ENCODE measurements at places on chromosomes 16 and 17. TPM values are rescaled to one million over a fixed set of nuclear protein-coding genes. Genes with fewer than 3 reads are reported as not detected.

- DNase-seq = peak; percentile 76
These were observed 33.9 kb downstream of the CYTH1 start for GRCh38 chr17:78748048-78748729.

DNA sequence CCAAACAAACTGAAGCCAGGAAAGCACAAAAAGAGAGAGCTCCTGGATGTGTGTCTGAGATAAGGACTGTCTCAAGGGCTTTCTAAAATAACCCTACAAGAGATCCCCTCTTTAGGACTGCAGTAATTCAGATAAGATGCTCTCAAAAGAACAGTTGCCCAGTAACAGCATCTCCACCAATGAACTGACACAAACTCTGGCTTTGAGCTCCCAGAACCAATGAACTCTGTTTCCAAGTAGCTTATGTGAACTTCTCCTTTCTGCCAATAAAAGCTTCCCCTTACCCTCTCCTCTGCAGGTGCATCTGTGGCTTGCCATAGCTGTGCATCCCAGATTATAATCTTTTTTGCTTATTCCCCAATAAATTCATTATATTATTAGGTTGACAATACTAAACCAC lies 421.5 kb downstream of the SLC39A11 start:
- DNase-seq = no peak

GRCh38 chr17:48100160-48100559 lies 1.1 kb downstream of the CBX1 start:
- DNase-seq = no peak

GRCh38 chr17:40284085-40284713 lies 3.5 kb upstream of the CDC6 start:
- no peak for DNase-seq

The GNGT2 gene
- total RNA-seq = 27.7 TPM

The ITGAX gene
- 6.6 TPM for total RNA-seq

The MMP2 gene
- total RNA-seq = not detected

The TP53TG3D gene
- total RNA-seq = 0.42 TPM

GRCh38 chr17:47694581-47695428 lies 844 bp downstream of the TBKBP1 start:
- peak; percentile 79 for DNase-seq

GRCh38 chr17:82915010-82915756 lies 75.4 kb upstream of the ZNF750 start:
- no peak for DNase-seq

The CRISPLD2 gene
- total RNA-seq = 0.11 TPM

GRCh38 chr17:51901242-51901641 lies 257.3 kb downstream of the CA10 start:
- no peak for DNase-seq

DNA sequence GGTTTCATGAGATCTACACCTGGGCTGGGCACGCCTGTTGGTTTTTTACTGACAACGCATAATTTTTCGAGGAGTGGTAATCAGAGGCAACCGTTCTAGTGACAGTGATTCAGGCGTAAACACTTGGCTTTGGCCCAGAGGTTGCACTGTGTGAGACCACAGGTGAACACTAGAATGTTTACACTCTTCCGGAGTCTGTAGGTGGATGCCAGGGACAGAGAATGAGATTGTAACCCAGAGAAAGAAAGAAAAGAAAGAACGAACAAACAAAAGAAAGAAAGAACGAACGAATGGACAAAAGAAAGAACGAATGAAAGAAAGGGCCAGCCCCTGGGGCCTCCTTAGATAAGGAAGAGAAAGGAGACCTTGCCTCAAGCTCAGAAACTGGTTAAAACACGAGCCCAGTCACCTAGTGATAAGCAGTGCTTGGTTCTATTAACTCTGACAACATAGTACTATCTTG lies 113.2 kb downstream of the PRKCB start:
- peak; percentile 69 for DNase-seq

The MAF gene
- 71.4 TPM for total RNA-seq

DNA sequence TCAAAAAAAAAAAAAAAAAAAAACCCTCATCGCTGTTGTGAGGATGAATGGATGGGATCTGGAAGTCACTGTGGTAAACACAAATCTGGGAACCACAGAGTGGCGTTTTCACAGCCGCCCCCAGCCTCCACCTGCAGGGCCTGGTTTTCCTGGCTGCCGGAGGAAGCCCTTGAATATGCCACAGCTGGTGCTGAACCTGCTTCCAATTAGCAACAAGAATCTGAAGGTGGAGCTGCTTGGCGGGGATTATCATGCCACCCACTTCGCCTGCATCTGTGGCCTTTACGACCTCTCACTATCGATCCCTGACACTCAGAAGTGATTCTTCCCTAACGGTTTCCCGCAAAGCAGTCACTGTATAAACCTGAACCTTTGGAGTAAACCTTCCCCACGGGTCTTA lies 16.1 kb downstream of the MRM3 start:
- DNase-seq = no peak

GRCh38 chr16:83704656-83705055 lies 103.1 kb upstream of the HSBP1 start:
- DNase-seq = no peak

GRCh38 chr17:44209786-44210341 lies 9.6 kb downstream of the UBTF start:
- peak; percentile 86 for DNase-seq

DNA sequence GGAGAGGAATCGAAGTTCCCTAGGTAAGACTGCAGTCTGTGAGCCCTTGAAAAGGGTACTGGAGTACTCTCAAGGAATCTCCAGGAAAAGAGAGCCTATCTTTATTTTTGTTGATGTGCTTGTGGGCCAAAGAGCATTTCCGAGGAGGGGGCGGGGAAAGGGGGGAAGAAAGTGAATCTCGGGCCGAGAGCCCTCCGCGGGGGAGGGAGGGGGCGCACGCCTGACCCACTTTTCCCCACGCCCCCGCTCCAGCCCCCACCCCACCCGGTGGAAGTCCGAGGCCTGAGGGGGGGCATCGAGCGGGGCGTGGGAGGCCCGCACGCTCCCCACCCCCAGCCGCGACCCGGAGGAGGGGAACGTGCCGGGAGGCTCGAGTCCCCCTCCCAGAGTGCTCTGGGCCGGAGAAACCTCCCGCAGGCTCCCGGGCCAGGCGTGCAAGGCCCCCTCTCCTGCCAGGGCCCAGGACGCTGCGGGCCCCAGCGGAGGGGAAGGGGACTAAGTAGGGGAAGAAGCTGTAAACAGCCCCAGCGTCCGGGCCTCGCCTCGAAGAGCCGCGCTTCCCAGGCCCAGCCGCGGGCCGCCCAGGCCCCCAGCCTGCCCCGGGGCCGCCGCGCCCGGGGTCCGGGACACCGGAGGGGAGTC lies 444 bp downstream of the HELZ start:
- peak; percentile 46 for DNase-seq

GRCh38 chr17:2456475-2456874 lies 55.2 kb downstream of the METTL16 start:
- DNase-seq = no peak

- no peak for DNase-seq
These were observed 12.1 kb upstream of the TMEM92 start for GRCh38 chr17:50262001-50262794.

GRCh38 chr16:21339941-21340340 lies 61.9 kb upstream of the CRYM start:
- no peak for DNase-seq

The C16orf92 gene
- not detected for total RNA-seq

- no peak for DNase-seq
These were observed 296.7 kb upstream of the FOXF1 start for GRCh38 chr16:86213437-86214205.

The LRRC46 gene
- total RNA-seq = 0.82 TPM

The SDR42E2 gene
- not detected for total RNA-seq

The TMC7 gene
- total RNA-seq = not detected

Measured in activated CD4-positive, alpha-beta T cell treated with anti-CD3 and anti-CD28 coated beads for 36 hours (primary cell).